ENCODE measurements at places on chromosomes 4 and X. TPM values are rescaled to one million over a fixed set of nuclear protein-coding genes. Genes with fewer than 3 reads are reported as not detected.

UGT2B10 gene
- not detected for polyA plus RNA-seq

NWD2 gene
- not detected for polyA plus RNA-seq

ADGRL3 gene
- not detected for polyA plus RNA-seq

SULT1E1 gene
- not detected for polyA plus RNA-seq

NHS gene
- 1.0 TPM for polyA plus RNA-seq

SMIM10 gene
- 7.1 TPM for polyA plus RNA-seq

RRH gene
- not detected for polyA plus RNA-seq

USP11 gene
- 61.5 TPM for polyA plus RNA-seq

SYN1 gene
- polyA plus RNA-seq: 0.34 TPM

VCX2 gene
- not detected for polyA plus RNA-seq

SHROOM3 gene
- 8.7 TPM for polyA plus RNA-seq

Measured in GM23248 (cell line).